ENCODE measurements at places on chromosomes 4 and X.

DNA sequence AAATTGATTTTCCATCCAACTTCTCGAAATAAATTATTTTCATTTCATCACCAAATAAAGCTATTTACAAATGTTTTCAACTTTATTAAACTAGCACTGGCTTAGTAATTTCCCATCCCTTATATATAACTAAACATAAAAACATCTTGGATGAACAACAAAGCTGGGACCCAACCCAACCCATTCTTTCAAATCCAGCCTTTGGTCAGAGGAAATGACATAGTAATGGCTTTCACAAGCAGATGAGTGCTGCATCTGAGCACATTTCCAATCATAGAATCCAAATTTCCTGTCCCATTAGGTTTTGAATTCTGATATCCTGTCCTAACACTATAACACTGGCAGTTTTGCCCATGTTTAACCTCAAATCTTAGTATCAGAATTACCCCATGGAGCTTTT, 7.9 kb upstream of the EMCN start:
- no peak for DNase-seq

- DNase-seq, result no peak
These were observed 15.0 kb upstream of the TMEM144 start for GRCh38 chr4:158195297-158195696.

GRCh38 chr4:99723612-99724011, 66.0 kb upstream of the C4orf54 start:
- no peak for DNase-seq

GRCh38 chrX:15358533-15358932, 23.2 kb upstream of the PIGA start:
- DNase-seq, result no peak

DNA sequence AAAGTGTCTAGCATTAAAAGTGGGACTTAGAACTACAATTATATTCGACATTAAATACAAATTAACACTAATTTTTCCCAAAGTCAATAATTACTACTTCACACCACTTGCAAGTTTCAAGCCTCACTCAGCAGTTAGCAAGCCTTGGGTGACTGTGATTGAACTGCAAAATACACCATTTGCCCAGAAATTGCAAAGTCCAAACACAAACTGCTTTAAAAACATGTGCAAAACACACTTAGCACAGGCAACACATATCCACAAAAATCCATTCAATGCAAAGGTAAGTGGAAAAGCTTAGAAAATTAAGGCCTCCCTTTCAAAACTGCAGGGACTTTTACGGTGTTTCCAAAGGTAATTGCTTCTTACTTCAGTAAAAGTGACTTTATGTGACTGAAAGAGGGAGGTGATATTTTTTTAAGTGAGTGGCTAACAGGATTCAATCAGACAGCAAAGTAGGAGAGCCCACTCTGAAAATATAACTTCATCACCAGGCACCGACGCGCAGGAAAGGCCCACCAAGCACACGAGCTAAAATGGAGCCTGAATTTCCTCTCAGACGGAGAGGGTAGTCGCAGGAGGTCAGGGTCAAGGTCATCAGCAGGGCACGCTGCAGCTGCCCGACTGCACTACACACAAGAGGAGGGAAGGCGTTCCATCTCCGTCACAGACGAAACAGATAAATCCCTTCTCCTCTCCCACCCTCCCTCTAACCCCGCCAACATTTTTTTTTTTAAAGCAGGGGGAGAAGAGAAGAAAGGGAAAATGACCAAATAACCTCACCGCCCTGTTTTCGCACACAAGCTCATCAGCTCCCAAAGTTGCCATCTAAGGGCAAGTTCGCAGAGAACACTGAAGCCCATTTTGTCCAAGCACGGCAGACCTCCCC, 3.1 kb downstream of the ZNF827 start:
- peak; percentile 38 for DNase-seq

GRCh38 chrX:117838581-117839331, 277.9 kb downstream of the KLHL13 start:
- DNase-seq, result no peak

DNA sequence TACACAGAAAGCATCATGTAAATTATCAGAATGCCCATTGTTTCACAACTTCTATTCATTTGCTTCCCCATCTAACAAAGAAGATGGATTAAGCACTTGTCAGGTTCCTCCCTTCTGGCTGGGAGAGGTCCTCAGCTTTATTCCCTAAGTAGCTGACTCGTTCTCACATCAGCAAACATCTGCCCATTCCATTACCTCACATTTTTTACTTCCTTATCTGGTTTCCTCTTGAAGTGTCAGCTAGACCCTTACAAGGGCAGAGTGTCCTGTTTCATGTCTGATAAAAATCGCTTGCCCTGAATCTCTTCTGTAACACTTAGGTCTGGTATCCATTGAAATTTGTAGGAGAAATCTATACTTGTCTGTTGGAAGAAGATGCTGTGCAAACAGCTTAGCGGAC, 34.7 kb downstream of the TMPRSS11A start:
- DNase-seq, result peak; percentile 16

DNA sequence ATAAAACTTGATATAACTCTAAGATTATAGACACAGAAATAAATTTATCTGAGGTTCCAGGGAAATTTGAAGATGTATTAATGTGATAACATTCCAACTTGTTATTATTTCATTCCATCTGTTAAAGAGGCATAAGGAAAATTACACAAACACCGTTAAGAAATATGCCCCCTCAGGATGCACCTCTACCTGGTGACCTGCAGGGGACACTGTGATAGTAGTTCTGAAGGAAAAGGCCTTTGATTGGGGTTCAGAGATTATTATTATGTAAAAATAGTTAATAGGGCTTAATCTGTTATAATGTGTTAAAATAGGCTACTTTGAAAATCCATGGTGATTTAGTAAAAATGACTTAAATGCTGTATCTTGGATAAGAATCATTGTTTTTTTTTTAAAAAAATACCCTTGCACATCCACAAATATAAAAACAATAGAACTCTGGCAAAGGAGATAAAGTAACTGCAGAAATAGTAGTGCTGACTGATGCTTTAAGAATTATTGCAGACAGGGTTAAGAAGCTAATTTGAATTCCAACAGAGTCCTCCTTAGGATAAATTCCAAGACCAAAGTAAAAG, 6.1 kb upstream of the ABRAXAS1 start:
- DNase-seq, result peak; percentile 42

DNA sequence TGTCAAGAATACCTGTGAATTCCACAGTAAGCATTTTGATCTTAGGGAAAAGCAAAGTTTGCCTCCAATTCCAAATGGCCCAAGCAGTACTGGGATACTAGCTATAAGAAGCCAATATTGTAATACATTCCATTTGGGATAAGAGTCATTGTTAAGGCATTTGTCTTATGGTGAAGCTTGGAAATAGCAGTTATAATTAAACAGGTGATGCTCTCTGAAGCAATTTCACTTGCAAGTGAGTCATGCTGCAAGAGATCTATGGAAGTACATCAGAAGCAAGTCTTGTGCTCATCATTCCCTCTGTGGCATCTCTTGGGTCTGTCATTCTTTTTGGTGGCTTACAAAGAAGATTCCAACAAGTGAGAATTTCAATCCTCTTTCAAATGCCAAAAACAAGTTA, 386.4 kb upstream of the RPS6KA3 start:
- no peak for DNase-seq

GRCh38 chr4:24770032-24770584, 25.3 kb upstream of the SOD3 start:
- peak; percentile 24 for DNase-seq

- no peak for DNase-seq
These were observed 211.3 kb downstream of the PALLD start for GRCh38 chr4:168708108-168708507.

- no peak for DNase-seq
These were observed 94.3 kb upstream of the AFAP1 start for GRCh38 chr4:8033829-8034528.

- peak; percentile 3 for DNase-seq
These were observed 38.1 kb downstream of the SEC31A start for GRCh38 chr4:82852751-82853285.

- peak; percentile 8 for DNase-seq
These were observed 81.8 kb upstream of the SMARCA5 start for GRCh38 chr4:143431526-143432257.

DNA sequence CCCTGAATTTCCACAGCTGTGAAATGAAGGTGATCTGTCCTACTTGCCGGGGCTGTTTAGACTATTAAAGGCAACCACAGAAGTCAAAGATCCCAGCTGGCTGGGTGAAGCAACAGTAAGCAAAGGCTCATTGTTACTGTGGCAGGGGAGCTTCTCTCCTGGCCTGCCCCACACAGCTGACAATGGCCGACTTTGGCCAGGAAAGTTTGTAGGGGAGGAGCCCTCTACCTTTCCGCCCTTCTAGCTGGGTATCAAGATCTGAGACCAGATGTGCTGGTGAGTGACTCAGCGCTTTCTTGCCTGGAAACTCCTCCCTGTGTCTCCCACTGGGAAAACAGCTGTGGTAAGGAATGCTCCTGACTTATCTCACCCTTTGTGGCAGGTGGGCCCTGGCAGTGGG, 21.1 kb downstream of the RASSF6 start:
- DNase-seq, result peak; percentile 39

DNA sequence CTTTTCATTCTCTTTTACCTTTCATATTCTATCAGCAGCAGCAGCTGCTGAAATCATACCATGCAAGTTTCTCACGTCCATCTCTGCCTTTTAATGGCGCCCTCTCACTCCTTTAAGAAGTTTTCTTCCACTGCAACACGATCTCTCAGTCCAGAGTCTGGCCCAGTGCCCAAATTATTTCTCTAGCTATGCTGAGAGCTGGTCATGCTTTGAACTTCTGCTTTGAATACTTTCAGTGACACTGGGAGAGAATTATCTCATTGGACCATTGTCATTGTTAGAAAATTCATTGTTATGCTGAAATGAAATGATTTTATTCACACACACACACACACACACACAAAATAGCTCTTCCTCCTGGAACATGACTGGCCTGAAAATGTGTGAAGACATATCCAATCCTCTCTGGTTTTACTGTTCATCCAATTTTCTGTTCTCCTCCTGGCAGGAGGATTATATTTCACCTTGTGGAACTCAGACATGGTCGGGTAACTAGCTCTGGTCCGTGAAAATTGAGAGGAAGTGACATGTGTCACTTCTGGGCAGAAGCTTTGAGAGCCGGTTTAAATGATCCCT, 1.3 kb upstream of the PDHA1 start:
- DNase-seq, result no peak

GRCh38 chrX:42220083-42220482, 296.7 kb upstream of the CASK start:
- no peak for DNase-seq

DNA sequence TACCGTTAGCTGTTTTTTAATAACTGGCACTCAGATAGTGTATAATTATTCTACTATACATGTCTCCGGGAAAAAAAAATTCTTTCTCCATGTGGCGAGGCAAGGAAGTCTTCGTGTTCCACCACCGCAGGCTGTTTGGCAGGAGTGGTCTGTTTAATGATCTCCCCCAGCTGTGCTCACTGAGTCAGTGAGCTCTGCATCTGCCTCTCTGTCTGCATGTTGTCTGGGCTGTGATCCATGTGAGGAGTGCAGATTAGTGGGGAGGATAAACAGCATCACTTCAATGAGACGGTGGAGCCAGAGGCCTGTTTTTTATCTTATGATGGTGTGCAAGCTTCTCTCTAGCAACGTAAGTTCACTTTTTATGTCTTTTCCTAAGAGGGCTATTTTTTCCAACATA, 69.8 kb downstream of the RPS3A start:
- DNase-seq, result peak; percentile 49

GRCh38 chr4:88738180-88738579, 40.6 kb upstream of the NAP1L5 start:
- no peak for DNase-seq

GRCh38 chrX:139206914-139207313, 323.6 kb upstream of the F9 start:
- no peak for DNase-seq

GRCh38 chr4:15891312-15891711, 47.2 kb downstream of the FGFBP1 start:
- no peak for DNase-seq

DNA sequence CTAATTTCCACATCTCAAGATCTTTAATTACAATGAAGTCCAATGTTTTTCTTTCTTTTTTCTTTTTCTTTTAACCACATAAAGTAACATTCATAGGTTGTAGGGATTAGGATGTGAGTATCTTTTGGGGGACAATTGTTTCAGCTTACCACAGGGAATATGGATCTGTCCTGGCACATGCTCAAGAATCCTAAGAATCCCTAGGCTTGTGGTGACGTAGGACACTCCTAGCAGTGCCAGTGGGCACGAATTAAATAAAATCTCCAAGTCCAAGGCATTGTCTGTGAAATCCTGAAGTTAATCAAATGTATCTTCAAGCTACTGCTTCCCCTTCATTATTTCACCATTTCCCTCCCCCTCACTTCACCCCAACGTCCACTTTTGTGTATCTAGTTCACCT, 2.6 kb upstream of the LAS1L start:
- DNase-seq, result no peak

GRCh38 chrX:38268011-38268410, 47.3 kb upstream of the SRPX start:
- no peak for DNase-seq

GRCh38 chr4:68750555-68750954, 65.2 kb upstream of the UGT2B10 start:
- no peak for DNase-seq

- DNase-seq, result no peak
These were observed 8.2 kb downstream of the CAPN6 start for GRCh38 chrX:111262086-111262485.

GRCh38 chr4:37549041-37549440, 137.1 kb downstream of the RELL1 start:
- DNase-seq, result no peak

- no peak for DNase-seq
These were observed 317 bp downstream of the CMC4 start for GRCh38 chrX:155070663-155070974.

- DNase-seq, result no peak
These were observed 290.2 kb downstream of the USP46 start for GRCh38 chr4:52368895-52369294.

- DNase-seq, result no peak
These were observed 82.5 kb upstream of the GIMD1 start for GRCh38 chr4:106451091-106451490.

DNA sequence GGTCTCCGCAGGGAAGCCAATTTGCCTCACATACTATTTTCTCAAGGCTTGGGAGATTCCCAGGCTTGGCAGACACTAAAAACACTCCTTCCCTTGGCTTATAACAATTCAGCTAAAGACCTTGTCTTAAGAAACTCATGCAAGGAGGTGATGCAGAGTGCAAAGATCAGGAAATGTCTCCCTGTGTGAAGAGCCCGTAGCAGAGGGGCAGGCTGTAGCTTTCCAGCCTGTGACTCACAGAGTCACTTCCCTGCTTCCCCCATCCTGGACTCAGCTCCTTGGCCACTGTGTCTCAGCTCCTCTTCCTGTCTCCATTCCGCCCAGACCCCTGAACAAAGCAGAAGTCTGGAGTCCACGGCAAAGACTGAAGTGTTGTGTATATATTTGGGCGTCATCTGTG, 56.1 kb downstream of the KDR start:
- no peak for DNase-seq

DNA sequence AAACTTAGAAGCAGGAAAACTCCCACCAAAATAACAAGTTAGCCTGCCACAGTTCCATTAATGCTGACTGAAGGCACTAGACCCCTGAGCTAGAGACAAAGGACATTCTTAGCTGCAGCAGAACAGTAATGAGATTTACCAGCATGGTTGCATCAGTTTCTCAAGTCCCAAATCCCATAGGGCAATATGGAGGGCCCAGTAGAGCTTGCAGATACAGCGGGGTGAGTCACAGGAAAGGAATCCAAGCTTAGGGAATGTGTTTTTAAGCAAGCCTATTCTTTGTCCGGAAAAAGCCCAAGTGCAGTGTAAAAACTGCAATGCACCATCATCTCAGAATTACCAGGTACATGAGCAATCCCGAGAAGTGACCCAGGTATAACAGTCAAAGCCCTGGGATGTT, 51.3 kb upstream of the EXOC1L start:
- peak; percentile 70 for DNase-seq
